ENCODE measurements at places on chromosomes 1 and 21.

- peak; percentile 29 for DNase-seq
These were observed 618 bp downstream of the HNRNPR start for GRCh38 chr1:23343221-23344110.

DNA sequence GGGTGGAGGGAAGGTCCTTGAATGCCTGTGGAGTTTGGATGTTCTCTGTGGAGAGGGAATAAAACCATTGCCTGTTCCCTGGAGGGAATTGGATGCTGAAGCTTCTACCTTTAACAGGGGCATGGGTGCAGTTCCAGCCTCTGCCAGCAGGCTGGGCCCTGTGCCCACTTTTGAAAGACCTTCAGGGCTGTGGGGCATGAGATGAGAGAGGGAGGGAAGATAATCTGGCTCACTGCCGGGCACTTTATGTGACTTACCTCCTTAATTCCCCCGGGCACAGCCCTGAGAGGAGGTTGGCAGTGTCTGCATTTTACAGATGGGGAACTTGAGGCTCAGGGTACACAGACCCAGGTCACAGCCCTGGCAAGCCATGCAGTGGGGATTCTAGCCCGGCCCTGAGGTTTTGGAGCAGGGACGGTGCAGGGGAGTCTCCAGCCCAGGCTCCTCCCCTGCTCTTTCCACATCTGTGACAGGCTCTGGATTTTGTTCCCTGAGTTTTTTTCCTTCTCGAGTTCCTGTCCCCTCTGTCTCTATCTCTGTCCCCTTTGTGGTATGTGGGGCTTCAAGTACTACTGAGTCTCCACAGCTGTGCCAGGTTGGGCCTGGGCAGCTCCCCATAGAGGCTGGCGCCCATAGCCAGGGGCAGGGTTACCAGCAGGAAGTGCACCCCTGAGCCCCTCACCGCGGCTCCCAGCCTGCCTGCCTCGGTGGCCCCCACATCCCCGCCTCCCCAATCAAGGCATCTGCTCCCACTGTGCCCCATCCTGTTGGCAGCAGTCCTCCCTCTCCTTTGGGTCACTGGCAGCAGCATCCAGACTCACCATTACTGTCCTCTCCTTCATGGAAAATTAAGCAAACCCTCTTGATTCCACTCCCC is 14.0 kb upstream of the THEMIS2 start:
- DNase-seq: peak; percentile 90

GRCh38 chr1:50659107-50659662 is 235.9 kb upstream of the DMRTA2 start:
- no peak for DNase-seq

GRCh38 chr1:62720946-62721554 is 32.9 kb upstream of the DOCK7 start:
- DNase-seq: no peak

GRCh38 chr1:159957824-159958268 is 3.8 kb upstream of the SLAMF9 start:
- no peak for DNase-seq

DNA sequence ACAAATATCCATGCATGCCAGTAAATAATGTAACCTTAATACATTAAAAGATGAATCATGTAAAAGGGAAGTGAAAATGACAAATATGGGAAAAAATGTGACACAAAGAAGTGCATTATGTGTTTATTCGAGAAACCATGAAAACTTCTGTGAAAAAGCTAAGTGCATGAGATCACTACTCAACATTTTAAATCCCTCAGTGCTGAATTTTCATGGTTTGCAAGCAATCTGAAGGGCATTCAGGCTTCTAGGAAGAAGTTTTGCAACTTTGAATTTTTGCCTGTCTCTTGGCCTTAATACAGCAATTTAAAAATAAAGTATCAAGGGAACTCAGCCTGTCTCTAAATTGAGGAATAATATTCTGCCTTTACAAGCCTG is 78.2 kb downstream of the MAP3K7CL start:
- DNase-seq: no peak

GRCh38 chr1:93992954-93993353 is 83.7 kb upstream of the GCLM start:
- no peak for DNase-seq

DNA sequence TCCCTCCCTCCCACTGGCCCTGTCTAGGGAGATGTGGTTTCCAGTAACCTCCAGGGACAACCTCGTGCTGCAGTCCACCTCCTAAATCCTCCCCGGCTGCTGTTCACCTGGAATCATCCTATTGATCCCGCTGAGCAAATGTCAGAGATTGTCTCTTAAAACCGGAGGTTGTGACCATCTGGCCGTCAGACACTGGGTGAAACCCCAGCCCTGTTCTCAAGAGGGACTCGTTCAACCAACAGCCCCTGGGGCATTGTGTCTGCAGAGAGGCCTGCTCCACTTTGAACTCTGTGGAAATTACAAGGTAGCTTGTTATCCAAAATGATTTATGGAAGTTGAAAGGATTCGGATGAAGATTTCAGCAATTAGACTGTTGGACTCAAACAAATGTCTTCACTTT is 498.0 kb downstream of the MATN1 start:
- DNase-seq: no peak

- no peak for DNase-seq
These were observed 15.5 kb downstream of the MAP3K7CL start for GRCh38 chr21:29145852-29146453.

DNA sequence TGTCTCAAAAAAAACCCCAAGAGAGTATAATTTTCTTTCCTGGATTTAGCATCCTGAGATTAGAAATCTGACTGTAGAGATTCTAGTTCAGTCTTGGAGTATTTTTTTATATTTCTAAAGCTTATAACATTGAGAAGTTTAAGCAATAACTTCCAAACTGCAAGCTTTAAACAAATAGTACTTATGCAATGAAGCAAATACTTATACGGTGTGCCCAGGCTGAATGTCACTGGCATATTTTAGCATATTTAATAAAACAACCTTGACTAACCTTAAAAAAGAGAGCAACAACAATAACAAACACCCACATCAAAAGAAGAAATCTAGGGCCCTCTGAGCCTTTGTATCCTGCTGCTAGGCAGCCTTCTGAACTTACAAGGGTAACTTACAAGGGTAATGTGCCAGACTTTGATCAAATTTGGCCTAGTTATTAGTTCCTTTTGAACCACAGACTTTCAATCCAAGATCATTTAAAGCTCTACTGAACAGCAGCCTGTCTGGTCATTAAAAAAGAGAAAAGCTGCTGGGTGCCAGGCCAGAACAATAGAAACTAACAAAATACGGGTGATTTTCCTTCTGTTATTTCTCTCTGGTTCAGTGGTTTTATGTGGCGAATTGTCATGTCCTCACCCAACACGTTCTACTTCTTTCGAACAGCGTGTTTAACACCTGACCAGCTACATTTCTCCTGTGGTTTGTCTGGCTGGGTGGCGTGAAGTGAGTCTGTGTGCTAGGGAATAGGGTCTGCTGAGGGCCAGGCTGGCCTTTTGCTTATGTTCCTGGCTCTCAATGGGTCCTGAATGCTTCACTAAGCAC is 16.2 kb downstream of the MTOR start:
- no peak for DNase-seq

- no peak for DNase-seq
These were observed 172.7 kb upstream of the C8B start for GRCh38 chr1:57138432-57139078.

DNA sequence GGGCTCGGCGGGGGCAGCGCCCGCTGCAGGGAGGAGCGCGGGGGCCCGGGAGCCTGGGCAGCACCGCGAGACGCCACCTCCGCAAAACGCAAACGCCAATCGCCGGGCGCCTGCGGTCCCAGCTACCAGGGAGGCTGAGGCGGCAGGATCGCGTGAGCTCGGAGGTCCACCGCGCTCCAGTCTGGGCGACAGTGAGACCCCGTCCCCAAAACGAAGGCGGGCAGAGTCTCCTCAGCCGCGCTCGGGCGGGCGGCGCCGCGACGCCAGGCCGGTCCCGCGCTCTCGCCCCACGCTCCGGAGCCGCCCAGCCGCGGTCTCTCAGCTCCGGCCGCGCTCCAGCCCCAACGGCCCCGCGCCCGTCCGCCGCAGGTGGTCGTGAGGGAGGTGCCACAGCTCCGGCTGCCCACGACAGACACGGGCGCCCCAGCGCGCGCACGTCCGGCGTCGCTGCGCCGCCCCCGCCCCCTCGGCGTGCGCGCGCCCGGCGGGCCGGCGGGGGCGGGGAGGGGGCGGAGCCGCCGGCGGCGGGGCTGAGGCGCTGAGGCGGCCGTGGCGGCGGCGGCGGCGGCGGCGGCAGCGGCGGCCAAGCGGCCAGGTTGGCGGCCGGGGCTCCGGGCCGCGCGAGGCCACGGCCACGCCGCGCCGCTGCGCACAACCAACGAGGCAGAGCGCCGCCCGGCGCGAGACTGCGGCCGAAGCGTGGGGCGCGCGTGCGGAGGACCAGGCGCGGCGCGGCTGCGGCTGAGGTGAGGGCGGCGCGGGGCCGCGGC is at the start of gene ADARB1:
Gene ADARB1 (plus strand): TSS at position 533 of the 770 bp plus-strand sequence. CDS start 97,077 bp downstream, outside the sequence.
- peak; percentile 87 for DNase-seq

- no peak for DNase-seq
These were observed 122.7 kb downstream of the RYR2 start for GRCh38 chr1:237164406-237165352.

DNA sequence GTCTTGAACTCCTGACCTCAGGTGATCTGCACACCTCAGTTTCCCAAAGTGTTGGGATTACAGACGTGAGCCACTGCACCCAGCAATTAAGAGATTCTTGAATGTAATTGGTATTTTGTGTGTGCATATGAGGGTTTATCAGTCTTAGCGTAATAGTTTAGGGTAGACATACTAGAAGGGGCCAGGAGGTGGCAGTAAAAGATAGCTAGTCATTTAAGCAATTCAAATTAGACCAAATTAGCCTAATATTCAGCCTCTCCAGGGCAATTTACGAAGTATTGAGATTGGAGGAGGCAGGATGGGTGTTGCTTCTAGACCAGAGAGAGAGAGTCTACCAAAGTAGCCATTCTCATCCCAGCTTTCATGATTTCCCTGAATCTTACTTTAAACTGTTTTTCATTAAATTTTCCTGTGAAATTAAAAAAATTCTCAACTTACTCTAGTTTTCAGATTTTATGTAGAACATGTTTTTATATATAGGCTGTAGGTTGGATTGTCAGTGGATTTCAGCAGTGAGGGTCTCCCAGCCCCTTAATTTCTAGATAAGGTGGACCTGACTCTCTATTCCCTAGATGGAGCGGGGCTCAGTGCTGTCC is 119.7 kb downstream of the HHAT start:
- DNase-seq: peak; percentile 74

DNA sequence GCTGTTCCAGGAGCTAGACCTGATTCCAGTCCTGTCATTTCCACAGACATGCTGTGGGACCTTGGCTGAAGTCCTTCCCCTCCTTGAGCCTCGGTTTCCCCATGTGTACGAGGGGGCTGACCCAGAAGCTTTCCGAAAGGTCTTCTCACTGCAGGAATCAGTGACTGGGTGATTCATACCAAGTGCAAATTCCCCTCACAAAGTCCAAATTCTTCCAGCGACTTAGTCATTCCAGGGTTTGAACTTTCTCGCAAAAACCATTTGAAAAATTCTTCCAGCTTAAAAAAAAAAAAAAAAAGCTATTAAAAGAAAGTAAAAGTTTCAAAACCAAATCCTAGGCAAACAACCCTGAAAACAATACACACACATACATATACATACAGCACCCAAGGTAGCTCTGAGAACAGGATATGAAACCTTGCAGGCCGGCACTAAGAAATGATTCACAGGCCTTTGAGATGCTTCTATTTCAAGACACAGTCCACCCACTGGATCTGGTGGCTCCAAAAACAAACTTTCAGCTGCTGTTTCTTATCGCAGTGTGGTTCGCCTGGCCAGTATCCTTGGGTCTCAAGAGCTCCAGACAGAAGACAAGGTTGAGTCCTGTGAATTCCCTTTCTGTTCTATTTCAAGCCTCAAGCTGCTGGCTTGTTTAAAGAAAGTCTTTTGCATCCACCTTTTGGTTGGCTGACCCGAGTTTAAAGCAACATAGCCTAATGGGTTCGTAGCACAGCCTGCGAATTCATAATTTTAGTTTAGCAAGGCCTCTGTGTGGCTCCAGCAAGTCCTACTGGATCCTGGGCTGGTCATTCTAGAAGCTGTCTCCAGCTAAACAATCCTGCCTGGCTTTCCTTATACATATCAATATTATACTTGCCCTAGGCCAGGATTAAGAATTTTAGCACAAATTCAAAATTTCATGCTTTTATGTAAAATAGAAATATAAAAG is 18.0 kb upstream of the ID3 start:
- no peak for DNase-seq

- DNase-seq: no peak
These were observed 360.7 kb downstream of the PTBP2 start for GRCh38 chr1:97082160-97082848.

DNA sequence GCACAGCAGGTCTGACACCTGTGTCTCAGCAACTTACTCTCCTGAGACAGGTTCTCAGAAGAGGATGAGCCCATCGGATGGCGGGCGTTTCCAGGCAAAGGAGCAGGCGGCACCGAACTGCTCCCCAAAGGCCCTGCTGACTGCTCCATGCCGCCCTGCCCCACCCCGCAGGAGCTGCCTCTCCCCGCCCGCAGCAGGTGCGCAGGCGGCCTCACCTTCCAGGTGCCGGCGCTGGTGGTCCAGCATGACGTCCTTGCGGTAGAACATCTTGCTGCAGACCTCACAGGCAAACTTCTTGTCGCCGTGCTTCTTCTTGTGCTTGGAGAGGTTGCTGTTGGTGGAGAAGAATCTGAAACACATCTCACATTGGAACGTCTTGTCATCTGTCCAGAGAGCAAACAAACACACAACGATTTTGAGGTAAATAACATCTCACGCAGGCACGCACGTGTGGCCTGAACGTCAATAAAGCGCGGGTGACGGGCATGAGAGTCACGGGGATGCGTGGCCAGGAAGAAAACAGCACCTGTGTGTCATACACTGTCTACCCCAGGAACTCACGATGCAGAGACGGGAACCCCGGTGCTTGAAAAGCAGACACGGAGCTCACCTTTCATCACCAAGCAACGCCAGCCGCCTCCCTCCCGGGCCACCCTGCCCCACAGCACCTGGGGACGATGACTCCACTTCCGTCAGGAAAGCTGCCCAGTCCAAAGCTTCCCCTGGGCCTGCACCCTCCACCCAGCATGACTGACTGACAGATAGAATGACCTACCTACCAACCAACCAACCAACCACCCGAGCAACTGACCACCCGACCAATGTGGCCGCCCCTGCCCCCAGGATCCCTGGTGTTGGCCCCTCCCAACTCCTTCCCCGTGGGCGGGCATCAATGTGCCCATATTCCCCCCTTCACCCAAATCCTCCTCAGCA is 50.9 kb downstream of the PRDM15 start:
- DNase-seq: no peak

- peak; percentile 90 for DNase-seq
These were observed at the start of gene SIM2 for GRCh38 chr21:36698981-36699545. TSS of gene SIM2 (plus strand) at chr21:36699115. CDS start at chr21:36699747, 632 bp downstream.

DNA sequence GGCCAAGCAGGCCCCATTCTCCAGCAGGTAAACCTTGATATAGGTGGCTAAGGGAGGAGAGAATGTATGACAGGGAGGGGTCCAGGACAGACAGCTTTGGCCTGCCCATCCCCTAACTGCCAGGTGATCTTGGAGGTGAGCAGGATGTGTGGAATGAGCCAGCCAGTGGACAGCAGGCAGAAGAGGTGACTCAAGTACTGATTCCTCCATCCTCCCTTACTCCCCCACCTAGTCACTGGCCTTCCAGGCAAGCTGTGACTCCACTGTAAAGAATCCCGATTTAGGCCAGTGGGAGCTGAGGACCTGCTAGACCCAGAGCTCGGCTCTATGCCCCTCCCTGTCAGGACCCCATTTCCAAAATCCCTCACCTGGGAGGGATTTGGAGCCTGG is 36.6 kb downstream of the RIMS3 start:
- DNase-seq: no peak
